Stimulated activated CD8-positive, alpha-beta memory T cell treated with anti-CD3 and anti-CD28 coated beads, Interleukin-7, amount 100 ng/mL, for 48 hours (primary cell): ENCODE measurements at places on chromosomes 1 and 21.

DNA sequence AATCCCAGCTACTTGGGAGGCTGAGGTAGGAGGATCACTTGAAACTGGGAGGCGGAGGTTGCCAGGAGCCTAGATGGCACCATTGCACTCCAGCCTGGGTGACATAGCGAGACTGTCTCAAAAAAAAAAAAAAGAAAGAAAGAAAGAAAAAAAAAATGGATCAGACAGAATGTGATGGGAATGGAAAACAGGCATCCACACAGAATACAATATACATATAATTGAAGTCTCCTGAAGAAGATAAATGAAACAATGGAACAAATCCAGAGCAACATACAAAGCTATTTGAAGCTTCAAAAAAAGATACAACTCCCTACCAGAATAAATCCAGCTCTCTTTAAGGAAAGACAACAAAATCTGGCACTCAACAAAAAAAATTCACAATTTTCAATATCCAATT is 10.9 kb upstream of the EGLN1 start:
- DNase-seq: no peak

- DNase-seq: no peak
Measured at GRCh38 chr1:76940571-76941335, 73.5 kb downstream of the ST6GALNAC5 start.

GRCh38 chr1:29415861-29416260 is 179.5 kb downstream of the PTPRU start:
- DNase-seq: no peak

GRCh38 chr1:157992031-157992832 is 1.2 kb upstream of the KIRREL1 start:
- peak; percentile 10 for DNase-seq

DNA sequence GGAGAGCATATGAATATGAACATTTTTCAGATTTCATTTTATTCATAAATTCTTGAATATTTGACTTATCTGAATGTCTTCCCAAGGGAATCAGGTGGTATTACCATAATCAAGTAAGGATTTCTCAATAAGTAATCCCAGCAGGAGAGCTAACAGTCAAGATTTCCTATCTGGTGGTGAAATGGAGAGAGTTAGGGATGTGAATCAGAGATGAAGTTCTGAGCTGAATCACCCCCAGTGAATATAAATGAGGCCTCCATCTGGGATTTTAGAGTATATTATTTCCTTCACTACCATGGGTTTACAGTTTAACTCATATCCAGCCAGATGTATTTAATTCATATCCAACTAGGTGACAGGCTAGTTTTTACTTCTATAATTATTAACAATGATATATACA is 61.5 kb upstream of the RGS2 start:
- DNase-seq: no peak

DNA sequence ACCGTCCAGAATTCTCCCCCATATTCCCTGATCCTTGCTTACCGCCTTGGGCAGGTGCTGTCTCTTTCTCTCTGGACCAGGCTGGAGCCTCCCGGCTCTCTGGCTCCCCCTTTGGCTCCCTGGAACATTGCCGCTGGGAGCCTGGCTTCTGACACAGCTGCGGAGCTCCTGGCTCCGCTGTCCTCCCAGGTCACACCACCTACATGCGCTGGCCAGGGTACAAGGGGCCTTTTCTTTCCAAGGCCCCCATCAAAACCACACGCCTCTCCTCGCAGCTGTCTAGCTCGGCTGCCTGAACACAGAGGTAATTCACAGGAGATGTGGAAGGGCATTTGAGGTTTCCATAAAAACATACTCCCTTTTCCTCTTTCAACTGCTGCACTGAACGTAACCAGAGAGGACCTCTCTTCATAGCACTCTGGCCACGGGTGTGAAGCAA is 7.5 kb upstream of the ZNF648 start:
- no peak for DNase-seq
